Mesothelial cell of epicardium (in vitro differentiated cells): ENCODE measurements at places on chromosomes 2 and 18. TPM values are rescaled to one million over a fixed set of nuclear protein-coding genes. Genes with fewer than 3 reads are reported as not detected.

DNA sequence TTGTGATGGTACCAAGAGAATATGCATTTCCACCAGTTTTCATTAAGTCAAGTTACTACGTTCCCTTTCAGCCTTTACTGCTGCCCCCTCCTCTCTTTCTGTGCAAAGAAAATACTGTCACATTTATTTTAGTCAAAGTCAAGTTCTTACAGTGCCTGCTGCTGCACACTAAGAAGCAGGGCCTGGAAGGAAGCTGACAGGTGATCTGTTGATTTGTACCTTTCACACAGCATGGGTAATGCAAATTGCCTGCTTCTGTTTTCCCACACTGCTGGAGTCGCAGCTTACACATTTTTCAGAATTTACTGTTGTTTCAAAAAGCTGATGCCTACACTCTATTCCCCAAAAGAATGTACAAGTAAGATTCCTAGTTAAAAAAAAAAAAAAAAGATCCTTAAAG, 48.7 kb upstream of the CD226 start:
- peaks cover 2% of the 10 kb centered on the region for H3K4me1 ChIP-seq
- H3K36me3 ChIP-seq: peaks cover 13% of the 10 kb centered on the region
- no peaks in the 10 kb centered on the region for H3K27me3 ChIP-seq

DNA sequence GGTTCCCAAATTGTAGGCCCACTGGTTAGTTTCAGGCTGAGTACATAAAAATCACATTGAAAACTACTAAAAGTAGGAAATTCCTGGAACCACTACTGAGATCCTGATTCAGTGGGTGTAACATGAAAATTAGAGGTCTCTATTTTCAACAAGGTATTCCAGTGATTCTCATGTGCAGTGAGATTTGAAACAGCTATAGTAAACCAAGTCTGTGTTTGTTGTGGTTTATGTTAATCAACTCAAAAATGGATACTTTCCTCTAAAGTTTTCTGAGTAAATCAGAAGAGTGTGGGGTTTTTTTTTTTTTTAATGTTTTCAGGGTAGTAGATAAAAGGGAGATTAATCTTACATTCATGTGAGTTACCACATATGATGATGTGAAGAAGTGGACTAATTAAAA, 42.4 kb upstream of the LIMS1 start:
- no peaks in the 10 kb centered on the region for H3K4me1 ChIP-seq
- no peak overlapping the region for H3K4me3 ChIP-seq
- no peaks in the 10 kb centered on the region for H3K27me3 ChIP-seq
- DNase-seq: no peak
- H3K27ac ChIP-seq: no peak overlapping the region

DNA sequence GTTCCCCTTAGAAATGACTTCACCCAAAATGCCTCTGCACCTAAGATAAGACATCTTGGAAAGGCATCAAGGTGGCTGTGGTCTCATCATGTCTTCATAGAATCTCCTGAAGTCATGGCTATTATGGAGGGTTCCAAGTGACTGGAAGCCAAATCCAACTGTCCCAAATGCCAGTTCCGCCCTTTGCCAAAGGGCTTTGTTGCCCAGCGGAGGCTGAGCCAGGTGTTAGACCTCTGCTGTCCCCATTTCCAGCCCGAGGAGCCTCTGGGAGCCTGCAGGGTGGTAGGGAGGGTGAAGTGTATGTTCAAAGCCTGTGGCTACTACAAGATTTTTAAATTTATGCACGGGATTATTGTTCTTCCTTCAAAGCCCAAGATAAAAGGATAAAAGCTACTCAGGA, 25.7 kb downstream of the RHOB start:
- no peaks in the 10 kb centered on the region for H3K36me3 ChIP-seq
- DNase-seq: no peak
- H3K4me3 ChIP-seq: no peak overlapping the region
- no peaks in the 10 kb centered on the region for H3K27me3 ChIP-seq

GRCh38 chr2:88216641-88217040, 46.5 kb downstream of the THNSL2 start:
- H3K27ac ChIP-seq: no peak overlapping the region
- no peak overlapping the region for H3K4me3 ChIP-seq
- peaks cover 8% of the 10 kb centered on the region for H3K4me1 ChIP-seq
- no peak for DNase-seq

DNA sequence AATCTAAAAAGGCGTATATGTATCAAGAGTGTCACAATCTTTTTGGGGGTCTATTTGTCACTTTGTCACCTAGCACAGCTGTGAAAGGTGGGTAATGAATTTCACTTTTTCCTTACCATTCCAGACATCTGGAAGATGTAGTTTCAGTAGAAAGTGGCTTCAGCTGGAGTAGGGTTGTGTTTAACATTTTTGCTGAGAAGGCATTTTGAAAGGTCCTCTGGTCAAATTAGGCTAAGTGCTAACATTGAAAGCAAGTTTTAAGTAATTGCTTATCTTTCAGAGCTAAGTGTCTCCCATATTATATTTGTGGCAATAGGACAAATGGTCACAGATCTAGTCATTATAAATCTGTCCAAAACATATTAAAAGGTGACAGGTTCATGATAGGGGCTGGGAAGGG, 542.1 kb upstream of the SPHKAP start:
- no peaks in the 10 kb centered on the region for H3K27me3 ChIP-seq
- H3K4me3 ChIP-seq: no peak overlapping the region
- H3K36me3 ChIP-seq: peaks cover 1% of the 10 kb centered on the region
- no peak for DNase-seq

DNA sequence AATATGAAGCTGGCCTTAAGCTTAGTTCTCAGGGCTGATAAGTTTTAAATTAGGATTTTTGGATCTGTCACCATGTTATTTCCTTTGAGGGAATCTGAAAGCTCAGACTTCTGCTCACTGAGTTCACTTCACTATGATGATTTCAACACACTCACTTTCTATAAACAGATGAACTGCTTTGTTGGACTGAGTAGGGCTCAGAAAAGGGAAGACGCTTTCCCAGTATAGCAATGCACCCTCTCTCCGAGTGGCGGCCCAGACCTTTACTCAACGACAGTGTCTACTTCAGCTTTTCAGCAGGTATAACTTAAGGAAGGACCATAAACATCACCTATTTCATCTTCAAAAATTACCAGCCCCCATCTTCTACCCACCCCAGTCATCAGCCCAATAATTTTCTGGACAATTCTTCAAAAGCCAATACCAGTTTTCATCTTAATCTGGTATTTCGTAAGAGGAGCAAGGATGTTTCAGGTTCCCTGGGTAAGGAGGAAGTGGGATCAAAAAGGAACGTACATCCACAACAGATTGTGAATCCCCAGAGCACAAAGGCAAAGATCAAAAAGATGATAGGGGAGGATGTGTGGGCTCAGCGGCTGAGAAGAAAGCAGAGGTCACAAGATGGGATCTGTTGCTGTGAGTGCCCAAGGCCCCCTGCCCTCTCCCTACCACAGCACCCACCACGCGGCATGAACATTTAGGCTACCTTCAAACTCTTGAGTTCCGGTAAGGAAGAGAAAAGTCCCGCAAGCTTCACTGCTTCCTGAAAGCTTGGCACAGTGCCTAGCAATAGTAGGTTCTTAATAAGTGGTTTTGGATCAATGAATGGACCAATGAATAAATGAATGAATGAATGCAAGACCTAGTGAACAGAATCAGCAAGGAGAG, 41.9 kb downstream of the LPIN2 start:
- H3K4me1 ChIP-seq: peaks cover 45% of the 10 kb centered on the region
- no peaks in the 10 kb centered on the region for H3K27me3 ChIP-seq
- no peak for DNase-seq

DNA sequence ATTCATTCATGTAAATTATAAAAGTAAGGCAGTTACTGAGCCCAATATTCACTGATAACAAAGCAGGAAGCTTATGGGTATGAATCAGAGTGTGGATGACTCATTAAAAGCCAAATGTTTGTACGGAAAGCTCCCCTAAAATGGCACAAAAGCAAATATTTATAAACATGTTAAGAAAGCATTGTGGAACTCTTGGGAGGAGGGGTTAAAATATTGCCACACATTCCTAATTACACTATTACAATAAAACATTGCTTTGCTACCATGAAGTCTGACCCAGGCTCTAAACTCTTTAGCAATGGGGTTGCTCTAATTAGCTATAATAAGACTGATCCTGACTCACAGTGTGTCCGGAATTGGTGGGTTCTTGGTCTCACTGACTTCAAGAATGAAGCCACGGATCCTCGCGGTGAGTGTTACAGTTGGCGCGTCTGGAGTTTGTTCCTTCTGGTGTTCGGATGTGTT, 110.9 kb downstream of the NAB1 start:
- no peaks in the 10 kb centered on the region for H3K27me3 ChIP-seq
- H3K27ac ChIP-seq: no peak overlapping the region
- H3K4me3 ChIP-seq: no peak overlapping the region
- DNase-seq: no peak

- no peak overlapping the region for H3K27ac ChIP-seq
- H3K4me3 ChIP-seq: no peak overlapping the region
- DNase-seq: no peak
- H3K4me1 ChIP-seq: no peaks in the 10 kb centered on the region
- H3K27me3 ChIP-seq: no peaks in the 10 kb centered on the region
Measured at GRCh38 chr2:41510108-41510507, 537.7 kb upstream of the PKDCC start.

DNA sequence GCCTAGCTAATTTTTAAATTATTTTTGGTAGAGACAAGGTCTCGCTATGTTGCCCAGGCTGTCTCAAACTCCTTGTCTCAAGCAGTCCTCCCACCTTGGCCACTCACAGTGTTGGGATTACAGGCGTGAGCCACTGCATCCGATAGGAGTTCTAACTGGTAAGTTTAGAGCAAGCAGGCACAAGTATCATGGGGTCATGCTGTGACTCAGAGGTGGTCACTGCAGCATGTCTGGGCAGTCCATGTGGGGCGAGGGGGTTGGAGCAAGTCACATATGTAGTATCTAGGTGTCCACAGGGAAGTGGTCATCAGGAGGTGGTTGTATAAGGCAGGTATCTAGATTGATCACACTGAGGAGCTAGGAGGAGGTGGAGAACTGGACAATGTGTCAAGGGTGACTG, 22.7 kb upstream of the STARD7 start:
- H3K27me3 ChIP-seq: no peaks in the 10 kb centered on the region
- H3K27ac ChIP-seq: no peak overlapping the region
- H3K36me3 ChIP-seq: peaks cover 2% of the 10 kb centered on the region
- DNase-seq: no peak
- no peaks in the 10 kb centered on the region for H3K4me1 ChIP-seq

- H3K36me3 ChIP-seq: no peaks in the 10 kb centered on the region
- H3K27me3 ChIP-seq: no peaks in the 10 kb centered on the region
- H3K27ac ChIP-seq: no peak overlapping the region
- peaks cover 9% of the 10 kb centered on the region for H3K4me1 ChIP-seq
- DNase-seq: no peak
Measured at GRCh38 chr2:128686497-128686859, 367.8 kb upstream of the HS6ST1 start.

DNA sequence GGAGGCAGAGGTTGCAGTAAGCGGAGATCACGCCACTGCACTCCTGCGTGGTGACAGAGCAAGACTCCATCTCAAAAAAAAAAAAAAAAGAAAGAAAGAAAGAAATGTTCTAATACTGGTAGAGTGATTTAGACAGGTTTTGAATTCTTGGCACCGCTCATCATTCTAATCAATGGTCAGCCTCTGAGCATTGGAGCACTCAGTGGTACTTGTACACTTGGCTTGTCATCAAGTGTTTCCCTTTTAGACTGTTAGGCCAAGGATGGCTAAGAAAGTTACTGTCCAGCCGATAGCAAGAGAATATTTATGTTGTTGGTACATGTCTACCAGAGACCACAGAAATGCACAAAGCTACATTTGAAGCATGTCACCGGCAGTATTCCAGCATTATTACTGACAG, 444.1 kb upstream of the RAB12 start:
- H3K27ac ChIP-seq: no peak overlapping the region
- no peak overlapping the region for H3K4me3 ChIP-seq
- peaks cover 8% of the 10 kb centered on the region for H3K4me1 ChIP-seq
- H3K27me3 ChIP-seq: no peaks in the 10 kb centered on the region
- DNase-seq: no peak

- H3K36me3 ChIP-seq: no peaks in the 10 kb centered on the region
- no peak overlapping the region for H3K4me3 ChIP-seq
- H3K27ac ChIP-seq: no peak overlapping the region
- peaks cover 4% of the 10 kb centered on the region for H3K4me1 ChIP-seq
Measured at GRCh38 chr18:70072678-70073077, 125.0 kb upstream of the CD226 start.

DNA sequence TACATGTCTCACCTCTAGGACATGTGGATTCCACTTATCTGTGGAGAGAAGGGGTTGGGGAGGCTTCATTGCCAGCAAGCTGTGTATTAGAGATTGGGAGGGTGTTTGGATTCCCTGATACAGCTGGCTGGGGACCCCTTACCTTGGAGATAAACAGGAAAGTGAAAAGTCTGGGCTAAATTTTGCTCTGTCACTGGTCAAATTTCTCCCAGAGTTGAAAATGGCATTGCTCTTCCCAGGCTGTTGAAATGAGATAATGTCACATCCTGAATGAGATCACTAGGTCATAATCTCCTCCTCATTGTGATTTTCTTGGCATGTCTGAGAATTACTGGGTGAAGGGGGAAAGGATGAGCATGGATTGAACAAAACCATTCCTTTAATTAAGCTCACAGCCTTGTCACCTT, 265.0 kb upstream of the PARD3B start:
- no peak for DNase-seq
- no peak overlapping the region for H3K4me3 ChIP-seq
- no peaks in the 10 kb centered on the region for H3K4me1 ChIP-seq
- no peaks in the 10 kb centered on the region for H3K27me3 ChIP-seq

DNA sequence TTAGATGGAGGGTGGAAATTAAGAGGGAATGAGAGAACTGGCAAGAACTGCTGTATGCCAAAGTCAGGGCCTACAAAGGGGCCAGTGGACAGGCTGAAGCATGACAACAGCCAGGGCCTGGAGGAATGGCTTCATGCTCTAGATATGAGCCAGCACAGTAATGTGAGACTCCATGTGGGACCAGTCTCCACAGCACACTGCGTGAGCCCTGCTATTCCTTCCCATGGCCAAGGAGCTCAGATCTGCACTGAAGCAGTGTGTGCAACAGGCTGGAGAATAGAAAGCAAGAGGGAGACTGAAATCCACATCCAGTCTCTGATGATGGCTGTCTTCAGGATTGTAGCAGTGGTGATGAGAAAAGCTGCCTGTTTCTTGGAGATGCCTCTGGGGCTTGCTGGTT, 162.8 kb downstream of the TPGS2 start:
- no peak overlapping the region for H3K27ac ChIP-seq
- H3K4me3 ChIP-seq: no peak overlapping the region
- H3K27me3 ChIP-seq: no peaks in the 10 kb centered on the region

- no peaks in the 10 kb centered on the region for H3K36me3 ChIP-seq
- no peak overlapping the region for H3K4me3 ChIP-seq
- H3K4me1 ChIP-seq: peaks cover 9% of the 10 kb centered on the region
- H3K27ac ChIP-seq: no peak overlapping the region
- DNase-seq: no peak
Measured at GRCh38 chr2:37631292-37631691, 40.1 kb downstream of the CDC42EP3 start.

Gene VIL1
- total RNA-seq: 0.29 to 0.64 TPM (median 0.54 TPM) in 3 replicates

Gene IDH1
- total RNA-seq: 82.9 to 89.3 TPM (median 87.7 TPM) in 3 replicates

Gene IL36RN
- 0.84 to 1.1 TPM (median 0.85 TPM) in 3 replicates for total RNA-seq

Gene ZNF516
- 84.4 to 92.1 TPM (median 90.9 TPM) in 3 replicates for total RNA-seq

Gene ZNF521
- 50.5 to 54.1 TPM (median 51.4 TPM) in 3 replicates for total RNA-seq

Gene EFHD1
- total RNA-seq: 5.3 to 5.6 TPM (median 5.4 TPM) in 3 replicates

Gene CPLX4
- total RNA-seq: not detected in 3 replicates

Gene BOK
- 33.0 to 37.2 TPM (median 36.0 TPM) in 3 replicates for total RNA-seq
